ENCODE measurements at places on chromosomes 11 and 22. TPM values are rescaled to one million over a fixed set of nuclear protein-coding genes. Genes with fewer than 3 reads are reported as not detected.

The PRSS23 gene
- total RNA-seq: 1.4 TPM

The TMEM45B gene
- 0.47 TPM for total RNA-seq

The OR52H1 gene
- total RNA-seq: not detected

The MS4A4E gene
- total RNA-seq: not detected

The PATE2 gene
- total RNA-seq: not detected

Data from activated CD8-positive, alpha-beta T cell treated with anti-CD3 and anti-CD28 coated beads for 36 hours (primary cell).